ENCODE measurements at places on chromosomes 16 and 17.

DNA sequence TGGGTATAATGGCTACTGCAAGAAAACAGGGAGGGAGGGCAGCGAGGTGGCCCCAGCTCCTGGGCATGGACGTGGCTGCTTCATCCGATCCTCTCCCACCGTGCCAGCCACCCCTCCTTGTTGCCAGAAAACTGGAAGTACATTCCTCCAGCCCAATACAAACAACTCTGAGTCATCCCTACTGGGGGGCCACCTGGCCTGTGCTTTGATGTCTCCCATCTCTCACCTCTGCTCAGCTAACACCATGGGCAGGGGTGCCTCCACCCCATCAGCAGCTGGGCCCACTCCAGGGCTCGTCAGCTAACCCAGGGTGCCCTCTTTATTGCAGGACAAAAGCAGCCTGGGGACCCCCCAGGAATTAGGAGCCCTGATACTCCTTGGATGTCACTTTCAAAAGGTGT, 2.0 kb downstream of the RHBDF2 start:
- DNase-seq = peak; percentile 42

DNA sequence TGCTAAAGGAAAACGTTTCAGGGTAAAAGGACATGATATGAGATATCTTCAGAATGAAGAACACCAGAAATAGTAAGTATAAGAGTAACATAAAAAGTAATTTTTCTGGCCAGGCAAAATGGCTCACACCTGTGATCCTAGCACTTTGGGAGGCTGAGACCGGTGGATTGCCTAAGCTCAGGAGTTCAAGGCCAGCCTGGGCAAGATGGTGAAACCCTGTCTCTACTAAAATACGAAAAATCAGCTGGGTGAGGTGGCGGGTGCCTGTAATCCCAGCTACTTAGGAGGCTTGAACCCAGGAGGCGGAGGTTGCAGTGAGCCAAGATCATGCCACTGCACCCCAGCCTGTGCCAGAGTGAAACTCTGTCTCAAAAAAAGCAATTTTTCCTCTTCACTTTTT, 56.6 kb upstream of the NFAT5 start:
- DNase-seq = no peak

- peak; percentile 32 for DNase-seq
Observed at GRCh38 chr17:28041844-28042656, 427 bp upstream of the NLK start.

DNA sequence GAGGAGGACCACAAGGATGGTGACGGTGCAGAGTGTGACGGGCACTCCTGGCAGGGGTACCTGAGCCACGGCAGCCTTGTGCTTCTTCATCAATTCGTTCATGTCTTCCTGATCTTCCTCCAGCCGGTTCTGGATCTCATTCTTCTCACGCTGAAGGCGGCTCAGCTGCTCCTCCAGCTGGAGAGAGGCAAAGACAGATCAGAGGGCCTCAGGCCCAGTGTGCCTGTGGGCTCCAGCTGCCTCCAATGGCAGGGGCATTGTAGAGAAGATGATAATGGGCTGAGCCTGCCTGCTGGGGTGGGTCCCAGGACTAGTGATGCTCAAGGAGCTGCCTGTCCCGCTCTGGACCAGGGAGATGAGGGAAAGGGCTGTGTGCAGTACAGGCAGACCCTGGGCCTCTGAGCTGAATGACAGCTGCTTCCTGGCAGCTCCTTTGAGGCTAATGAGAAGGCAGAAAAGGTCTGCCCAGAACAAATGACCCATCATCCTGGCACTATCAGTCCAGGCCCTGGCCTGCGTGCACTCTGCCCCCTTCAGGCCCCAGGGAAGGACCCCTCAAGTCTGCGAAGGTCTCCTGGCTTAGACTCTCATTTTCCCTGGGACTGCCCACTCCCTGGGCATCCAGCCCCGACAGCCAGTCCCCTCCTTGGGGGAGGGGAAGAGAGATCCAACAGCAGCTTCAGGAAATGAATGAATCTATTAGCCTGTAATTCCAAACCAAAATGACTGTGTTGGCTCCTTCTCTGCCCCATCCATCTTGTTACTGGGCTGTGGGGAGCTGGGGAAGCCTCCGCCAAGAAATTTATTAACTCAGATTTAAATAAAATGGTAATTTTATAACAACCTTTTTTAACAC, 48.0 kb downstream of the PIPOX start:
- no peak for DNase-seq

GRCh38 chr16:29744541-29745101, 1.2 kb downstream of the C16orf54 start:
- no peak for DNase-seq

DNA sequence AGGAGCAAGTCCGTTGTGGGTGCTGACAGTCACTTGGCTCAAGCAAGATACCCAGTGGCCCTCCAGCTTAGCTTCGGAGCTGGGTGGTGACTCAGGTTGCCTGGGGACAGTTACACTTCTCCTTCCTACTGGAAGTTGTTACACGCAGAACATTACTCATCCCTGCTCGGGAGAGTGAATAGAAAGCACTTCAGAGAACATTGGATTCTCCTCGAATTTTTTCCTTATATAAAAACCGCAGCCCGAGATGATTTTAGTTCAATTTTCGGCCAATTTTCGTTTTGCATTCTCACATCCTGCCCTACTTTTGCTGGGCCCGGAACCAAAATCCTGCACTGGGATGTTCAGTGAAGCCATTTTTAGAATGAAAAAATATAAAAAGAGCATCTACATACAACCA, 99.7 kb downstream of the ELAC2 start:
- DNase-seq = peak; percentile 24

DNA sequence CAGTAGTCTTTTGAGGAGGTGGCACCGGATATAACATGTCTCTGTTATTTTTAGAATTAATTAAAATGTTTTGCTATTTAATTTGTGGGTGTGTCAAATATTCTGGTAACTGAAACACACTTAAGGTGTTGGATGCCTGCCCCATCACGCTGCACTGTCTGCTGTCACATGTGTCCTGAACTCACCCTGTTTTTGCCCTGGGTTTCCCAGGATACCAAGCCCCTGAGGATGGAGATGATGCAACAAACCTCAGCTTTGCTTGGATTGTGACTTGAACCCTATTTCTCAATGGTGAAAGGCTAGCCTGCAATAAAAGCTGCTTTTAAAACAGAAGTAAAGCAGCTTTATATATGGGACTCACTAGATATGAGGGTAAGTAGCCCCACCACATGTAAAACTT, 11.5 kb upstream of the DUSP14 start:
- DNase-seq = peak; percentile 88

GRCh38 chr17:19412984-19413383, 2.0 kb downstream of the RNF112 start:
- no peak for DNase-seq

GRCh38 chr17:61072648-61073047, 327.0 kb upstream of the TBX2 start:
- no peak for DNase-seq

DNA sequence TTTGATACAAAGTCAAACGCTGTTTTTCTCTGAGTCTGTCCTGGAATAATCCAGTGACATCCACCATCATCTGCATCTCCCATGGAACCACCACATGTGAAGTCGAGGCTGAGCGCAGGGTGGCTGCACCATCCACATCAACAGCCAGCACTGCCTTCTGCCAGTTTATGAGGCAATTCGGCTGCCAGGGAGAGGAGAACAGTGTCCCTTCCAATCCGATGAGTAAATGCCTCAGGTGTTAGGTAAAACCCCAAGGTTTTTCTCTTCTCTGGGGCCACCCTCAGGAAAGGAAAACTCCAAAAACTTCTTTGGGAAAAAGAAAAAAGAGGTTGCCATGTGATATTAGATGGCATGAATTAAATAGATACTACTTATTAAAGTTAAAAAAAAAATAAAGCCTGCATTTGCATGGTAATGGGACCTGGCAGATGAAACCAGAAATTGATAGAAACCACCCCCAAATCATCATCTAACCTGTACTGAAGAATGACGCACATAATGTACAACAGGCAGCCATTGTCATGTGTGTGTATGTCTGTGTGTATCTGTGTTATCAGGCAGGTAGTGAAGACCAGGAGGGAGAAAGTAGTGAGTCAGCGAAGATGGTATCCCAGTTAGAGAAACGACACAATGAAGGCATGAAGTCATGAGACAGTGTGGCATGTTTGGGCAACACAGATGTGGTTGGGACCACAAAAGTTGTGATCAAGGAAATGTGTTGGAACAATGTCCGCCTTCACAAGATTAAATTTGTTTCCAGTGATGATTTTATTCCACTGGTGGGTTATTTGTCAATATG, 478.7 kb downstream of the CDH13 start:
- peak; percentile 93 for DNase-seq

GRCh38 chr16:3470723-3471122, 24.6 kb downstream of the C16orf90 start:
- DNase-seq = no peak

GRCh38 chr16:71440669-71441347, 1.0 kb downstream of the TLE7 start:
- no peak for DNase-seq

Data from epithelial cell of esophagus (primary cell).